Osteoblast (primary cell): ENCODE measurements at places on chromosomes 4 and X. TPM values are rescaled to one million over a fixed set of nuclear protein-coding genes. Genes with fewer than 3 reads are reported as not detected.
A peak's percentile ranks its signal among the peaks of the same experiment; 100 is the strongest.

Gene AFF2
- 10.0 and 10.9 TPM in 2 replicates for total RNA-seq

DNA sequence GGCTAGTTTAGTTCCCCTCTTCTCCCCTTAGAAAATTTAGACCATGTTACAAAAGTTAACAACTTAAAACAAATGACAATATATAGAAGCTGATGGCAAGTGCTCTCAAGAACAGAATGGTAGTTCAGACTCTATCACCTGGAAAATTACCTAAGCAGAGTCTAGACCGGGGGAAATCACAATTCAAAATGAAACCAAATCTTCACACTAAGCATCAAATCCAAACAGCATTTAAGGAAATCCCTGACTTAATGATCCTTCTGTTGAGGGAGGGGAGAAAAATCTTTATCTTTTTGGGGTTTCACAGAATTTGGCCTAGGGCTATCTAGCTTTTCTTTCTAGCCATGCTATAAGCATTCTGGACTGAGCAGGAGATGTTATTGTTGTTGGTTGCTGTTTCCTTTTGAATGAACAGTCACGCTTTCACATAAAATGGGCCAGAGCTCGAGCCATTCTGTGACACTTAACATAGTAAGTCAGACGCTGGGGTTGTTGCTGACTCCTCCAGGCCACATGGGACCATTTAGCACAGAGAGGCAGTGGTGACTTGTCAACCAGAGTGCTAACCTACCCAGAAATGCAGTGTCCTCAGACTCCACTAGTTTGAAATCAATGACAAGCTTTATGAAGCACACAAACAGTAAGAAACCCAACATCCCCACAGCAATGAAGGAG is 16.0 kb upstream of the LSM6 start:
- no peak for DNase-seq

- DNase-seq: peak; percentile 81
Observed at GRCh38 chr4:80197601-80198440, 518 bp downstream of the PRDM8 start.

DNA sequence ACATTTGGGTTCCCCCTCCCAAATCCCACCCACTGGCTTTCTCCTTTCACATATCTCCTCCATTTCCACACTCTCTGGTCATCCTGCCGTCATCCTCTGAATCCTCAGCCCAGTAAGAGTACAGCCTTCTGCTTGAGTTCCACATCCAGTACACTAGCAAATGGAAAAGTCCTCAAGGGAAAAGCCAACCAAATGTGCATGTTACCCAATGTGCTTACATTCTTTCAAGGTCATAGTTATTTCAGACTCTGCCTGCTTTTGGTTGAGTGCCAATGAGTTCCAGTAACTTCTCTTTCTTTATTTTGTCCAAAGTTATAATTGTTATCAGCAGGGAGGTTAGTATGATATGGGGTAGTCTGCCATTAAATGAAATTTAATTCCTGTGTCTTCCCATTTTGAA is 78.1 kb downstream of the SRPX start:
- no peak for DNase-seq

DNA sequence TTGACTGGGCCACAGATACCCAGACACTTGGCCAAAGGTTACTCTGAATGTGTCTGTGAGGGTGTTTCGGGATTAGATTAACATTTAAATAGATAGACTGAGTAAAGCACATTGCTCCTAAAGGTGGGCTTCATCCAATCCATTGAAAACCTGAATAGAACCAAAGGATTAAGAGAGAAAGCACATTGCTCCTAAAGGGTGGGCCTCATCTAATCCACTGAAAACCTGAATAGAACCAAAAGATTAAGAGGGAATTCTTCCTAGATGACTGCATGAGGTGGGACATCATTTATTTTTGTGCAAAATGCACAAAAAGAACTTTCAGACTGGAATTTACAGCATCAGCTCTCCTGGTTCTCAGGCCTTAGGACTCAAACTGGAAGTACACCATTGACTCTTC is 351.2 kb upstream of the PCDH10 start:
- no peak for DNase-seq

DNA sequence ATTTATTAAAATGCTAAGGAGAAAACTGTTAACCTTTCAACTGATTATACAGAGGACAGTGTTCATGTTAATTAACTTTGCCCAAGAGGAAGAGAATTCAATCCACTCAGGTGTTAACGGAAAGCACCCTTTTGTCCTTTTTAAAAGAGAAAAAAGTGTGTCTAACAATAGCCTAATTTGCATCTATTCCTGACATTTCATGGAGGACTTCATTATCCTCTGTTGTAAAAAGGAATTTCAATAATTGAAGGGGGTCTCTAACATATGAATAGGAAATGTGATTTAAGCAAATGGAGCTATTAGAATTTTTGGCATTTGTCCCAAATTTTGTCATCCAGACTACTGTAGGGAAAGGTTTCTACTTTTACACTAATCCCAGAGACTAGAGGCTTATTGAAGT is 44.6 kb upstream of the GC start:
- no peak for DNase-seq

GRCh38 chrX:24148535-24149350 is 786 bp upstream of the ZFX start:
- DNase-seq: peak; percentile 76

Gene MAMLD1
- total RNA-seq: 2.7 and 3.3 TPM in 2 replicates
